ENCODE measurements at places on chromosomes 6 and 20.

- no peak for DNase-seq
These were observed 12.3 kb downstream of the TMEM14B start for GRCh38 chr6:10759884-10760329.

- DNase-seq, result no peak
These were observed 1079.3 kb downstream of the EPHA7 start for GRCh38 chr6:92339936-92340640.

DNA sequence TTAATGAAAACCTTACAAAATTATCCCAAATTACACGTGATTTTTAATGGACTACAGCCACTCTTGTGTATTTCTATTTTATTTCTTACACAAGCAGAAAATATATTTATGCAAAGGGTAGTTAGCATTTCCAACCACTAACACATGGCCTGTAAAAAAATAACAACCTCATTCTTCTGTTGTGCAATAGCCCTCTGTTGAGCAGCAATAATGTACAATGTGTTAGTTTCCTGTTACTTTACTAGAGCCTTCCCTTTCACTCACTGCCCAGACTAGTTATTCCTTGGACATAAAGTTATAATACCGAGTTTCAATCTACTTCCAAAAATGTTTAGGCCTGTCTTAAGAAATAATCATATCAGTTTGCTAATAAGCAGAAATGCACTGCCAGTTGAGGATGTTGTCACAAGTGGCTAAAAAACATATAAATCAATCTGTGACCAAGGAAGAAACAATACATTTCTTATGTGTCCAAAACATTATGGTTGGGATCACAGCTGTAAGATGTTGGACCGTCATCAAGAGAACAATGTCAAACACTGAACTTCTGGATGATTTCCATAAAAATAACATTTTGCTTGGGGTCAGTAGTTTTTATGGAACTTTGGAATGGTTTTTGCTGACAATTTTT, 73.6 kb upstream of the RNF146 start:
- DNase-seq, result no peak

- no peak for DNase-seq
These were observed 134.8 kb upstream of the FOXA2 start for GRCh38 chr20:22719167-22719591.

DNA sequence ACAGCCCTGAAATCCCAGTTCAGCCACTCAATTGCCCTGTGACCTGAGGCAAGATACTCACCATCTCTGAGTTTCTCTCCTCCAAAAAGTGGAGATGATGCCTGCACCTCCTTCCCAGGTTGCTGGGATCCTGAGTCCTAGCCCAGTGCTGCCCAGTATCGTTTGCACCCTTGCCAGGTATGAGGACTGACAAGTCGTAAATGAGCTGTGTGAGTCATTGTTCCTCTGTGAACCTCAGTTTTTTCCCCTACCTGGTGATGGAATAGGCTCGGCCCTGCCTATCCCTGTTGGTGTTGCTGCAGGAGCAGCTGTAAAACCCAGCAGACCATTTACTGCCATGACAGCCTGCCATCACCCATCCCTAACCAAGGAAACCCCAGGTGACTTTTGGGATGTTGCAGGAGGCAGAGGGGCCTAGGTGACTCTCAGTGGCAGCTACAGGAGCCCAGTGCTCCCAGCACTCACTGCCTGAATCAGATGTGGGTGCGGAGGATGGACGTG, 229.3 kb downstream of the SYNDIG1 start:
- no peak for DNase-seq

DNA sequence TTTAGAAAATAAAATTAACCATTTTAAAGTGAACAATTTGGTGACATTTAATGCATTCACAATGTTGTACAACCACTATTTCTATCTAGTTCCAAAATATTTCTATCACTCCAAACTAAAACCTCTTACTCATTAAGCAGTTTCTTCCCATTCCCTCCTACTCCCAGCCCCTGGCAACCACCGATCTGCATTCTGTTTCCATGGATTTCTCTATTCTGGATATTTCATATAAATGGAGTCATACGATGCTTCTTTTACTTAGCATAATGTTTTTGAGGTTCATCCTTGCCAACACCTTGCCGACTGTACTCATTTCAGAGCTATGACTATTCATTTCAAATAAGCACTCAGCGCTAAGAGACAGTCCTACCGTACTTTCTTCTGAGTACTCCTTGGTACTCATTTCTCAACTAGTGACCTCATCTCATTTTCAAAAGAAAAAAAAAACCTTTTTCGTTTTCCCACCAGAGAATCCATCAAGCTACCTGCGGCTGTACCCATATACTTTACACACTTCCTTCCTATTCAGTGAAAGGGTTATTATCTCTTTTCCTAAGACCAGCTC, 259.2 kb downstream of the UTRN start:
- DNase-seq, result no peak

DNA sequence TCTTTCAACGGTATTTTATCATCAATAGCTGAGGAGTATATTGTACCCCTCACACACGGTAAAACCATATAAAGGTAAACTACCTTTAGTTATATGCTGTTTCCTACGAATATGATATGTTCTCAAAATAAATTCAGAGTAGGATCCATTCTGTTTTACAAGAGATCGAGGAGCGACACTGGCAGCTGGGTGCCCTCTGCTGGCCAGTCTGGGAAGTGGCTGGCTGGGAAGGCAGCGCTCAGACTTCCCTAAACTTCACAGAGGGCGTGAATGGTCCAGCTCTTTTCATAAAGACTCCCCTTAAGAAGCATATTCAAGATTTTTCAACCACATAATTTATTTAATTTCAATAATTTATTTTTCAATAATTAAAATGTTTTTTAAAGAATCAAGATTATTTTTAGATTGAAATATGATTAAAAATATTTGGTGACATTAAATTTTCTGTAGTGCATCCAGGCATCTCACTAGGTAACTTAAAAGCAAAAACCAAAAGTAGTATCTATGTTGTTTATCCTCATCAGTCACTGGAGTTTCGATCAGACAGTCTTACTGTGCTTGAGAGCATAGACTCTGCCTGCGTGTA, 187.5 kb upstream of the PDE10A start:
- DNase-seq, result peak; percentile 28

DNA sequence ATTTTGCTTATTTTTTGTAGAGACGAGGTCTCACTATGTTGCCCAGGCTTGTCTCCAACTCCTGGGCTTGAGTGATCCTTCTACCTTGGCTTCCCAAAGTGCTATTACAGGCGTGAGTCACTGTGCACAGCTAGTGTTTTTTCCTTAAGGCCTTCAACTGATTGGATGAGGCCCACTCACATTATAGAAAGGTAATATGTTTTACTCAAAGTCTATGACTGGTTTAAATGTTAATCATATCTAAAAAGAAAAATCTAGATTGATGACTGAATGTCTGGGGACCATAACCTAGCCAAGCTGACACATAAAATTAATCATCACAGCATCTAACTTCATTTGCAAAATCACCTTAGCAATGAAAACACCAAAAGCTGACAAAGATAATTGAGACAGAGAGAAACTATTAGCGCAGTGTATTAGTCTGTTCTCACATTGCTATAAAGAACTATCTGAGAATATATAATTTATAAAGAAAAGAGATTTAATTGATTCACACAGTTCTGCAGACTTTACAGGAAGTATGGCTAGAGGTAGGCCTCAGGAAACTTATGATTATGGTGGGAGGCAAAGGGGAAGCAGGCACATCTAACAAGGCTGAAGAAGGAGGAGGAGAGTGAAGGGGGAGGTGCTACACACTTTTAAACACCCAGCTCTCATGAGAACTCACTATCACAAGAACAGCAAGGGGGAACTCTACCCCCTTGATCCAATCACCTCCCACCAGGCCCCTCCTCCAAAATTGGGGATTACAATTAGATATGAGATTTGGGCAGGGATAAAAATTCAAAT, 66.8 kb upstream of the ARHGAP18 start:
- no peak for DNase-seq

GRCh38 chr6:136696783-136697364, 95.4 kb downstream of the MAP3K5 start:
- DNase-seq, result peak; percentile 30

DNA sequence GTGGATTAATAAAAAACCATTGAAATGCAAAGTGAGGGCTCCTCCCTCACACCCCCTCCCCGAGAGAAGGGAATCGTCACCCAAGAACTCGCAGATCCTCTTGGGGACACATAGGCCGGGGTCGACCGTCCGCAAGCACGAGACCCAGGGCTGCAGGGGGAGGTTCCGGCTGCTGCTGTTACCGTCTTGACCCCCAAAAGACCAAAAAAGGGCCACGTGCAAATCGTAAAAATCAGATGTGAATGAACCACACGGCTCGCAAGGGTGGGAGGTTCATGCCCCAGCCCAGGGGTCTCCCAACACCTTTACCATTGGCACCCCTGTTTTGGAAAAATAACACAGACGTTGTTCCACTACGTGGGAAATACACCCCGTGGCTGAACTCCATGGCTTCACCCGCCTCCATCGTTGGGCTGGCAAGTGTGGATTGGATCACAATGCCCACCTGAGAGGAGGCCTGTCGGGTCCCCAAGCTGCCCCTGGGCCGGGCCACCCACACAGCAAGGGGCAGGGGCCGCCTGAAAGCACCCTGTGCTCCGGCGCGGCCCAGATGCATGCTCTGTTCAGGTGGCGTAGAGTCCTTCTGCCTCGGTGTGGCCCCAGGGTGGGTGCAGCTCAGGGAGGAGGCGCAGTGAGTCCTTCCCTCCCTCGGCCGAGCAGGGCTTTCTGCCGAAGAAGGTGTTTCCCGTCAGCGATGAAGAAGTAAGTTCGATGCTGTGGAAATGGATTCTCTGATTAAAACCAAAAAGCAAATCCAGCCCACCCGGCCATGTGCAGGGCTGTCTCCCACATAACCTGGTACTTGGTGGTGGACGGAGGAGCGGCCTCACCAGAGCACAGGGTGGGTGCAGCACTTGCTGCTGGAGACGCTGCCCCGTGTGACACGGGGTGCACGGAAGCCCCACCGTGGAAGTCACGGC, 85.0 kb downstream of the YTHDF1 start:
- DNase-seq, result no peak

- no peak for DNase-seq
These were observed 223.8 kb downstream of the HAO1 start for GRCh38 chr20:7716286-7716972.

- DNase-seq, result no peak
These were observed 27.4 kb downstream of the KCNG1 start for GRCh38 chr20:50995506-50995905.

- DNase-seq, result peak; percentile 23
These were observed 201.3 kb upstream of the BTBD3 start for GRCh38 chr20:11716239-11716944.
